ENCODE measurements at places on chromosomes 6 and 20.
A peak's percentile ranks its signal among the peaks of the same experiment; 100 is the strongest.

GRCh38 chr6:124297507-124297906, 493.8 kb downstream of the NKAIN2 start:
- DNase-seq, result no peak

DNA sequence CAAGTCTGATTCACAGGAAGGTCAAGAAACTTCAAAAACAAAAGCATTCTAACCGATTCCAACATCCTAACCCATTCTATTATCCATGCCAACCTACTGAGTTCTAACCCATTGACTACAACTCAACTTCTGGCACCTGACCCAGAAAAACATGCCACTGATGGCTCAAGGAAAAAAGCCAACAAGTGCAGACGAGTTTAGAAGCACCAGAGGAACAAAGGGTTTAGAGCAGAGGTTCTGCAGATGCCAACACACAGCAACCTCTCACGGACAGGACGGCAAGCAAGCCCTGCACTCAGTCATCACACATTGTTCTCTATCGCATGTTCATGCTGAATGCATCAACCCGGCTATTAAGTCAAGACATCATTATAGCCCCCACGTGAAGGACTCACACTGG, 25.2 kb upstream of the MC3R start:
- DNase-seq, result no peak

DNA sequence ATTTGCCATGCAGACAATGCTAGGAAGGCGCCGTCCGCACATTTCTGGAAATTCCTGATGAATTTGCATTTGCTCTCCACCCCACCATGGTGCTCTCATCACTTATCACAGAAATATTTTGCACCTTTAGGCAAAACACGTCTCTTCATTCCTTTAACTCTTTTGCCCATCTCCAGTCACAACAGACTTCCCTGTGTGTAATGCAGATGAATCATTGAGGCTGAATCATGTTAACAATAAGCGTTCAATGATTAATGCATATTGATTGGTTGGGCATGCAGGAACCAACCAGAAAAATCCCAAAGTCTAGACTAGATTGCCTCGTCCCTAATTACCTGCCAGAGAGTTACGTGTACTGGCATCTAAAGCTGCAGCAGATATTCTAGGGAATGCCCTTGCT, 80.0 kb upstream of the ATXN1 start:
- no peak for DNase-seq

DNA sequence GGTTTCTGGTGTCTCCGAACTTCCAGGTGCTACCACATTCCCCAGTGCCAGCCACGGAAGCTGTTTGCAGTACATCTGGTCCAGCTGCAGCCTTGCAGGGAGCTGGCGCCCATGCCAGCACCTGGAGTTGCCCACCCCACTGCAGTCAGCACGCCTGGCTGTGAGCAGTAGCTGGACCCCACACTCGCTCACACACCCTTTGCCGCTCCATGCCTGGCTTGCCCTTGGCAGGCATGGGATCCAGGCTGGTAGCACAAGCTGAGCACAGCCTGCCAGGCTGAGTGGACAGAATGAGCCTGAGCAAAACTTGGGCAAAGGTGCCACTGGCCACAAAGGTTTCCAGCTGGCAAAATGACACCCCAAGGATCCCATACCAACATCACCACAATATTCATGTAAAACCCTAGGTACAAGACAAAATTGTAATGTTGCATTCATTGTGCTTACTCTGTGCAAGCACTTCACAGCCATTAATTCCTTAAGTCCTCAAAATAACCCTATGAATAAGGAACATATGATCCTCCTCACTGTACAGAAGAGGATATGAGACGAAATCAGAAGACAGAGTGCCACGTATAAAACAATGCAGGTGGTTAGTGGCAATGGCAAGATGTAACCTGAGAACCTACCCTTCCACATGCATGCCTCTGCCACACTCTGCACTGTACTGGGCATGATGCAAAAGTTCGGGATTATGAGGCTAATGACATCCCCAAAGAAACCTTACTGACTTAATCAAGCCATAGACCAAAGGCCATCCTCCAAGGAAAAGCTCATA, 18.3 kb downstream of the KIF16B start:
- peak; percentile 4 for DNase-seq

All from NCI-H1105 treated with DMSO at 0.1 percent for 48 hours (cell line).